ENCODE measurements at places on chromosomes 4 and X.

GRCh38 chr4:170428929-170429328 is 339.2 kb upstream of the AADAT start:
- no peak for DNase-seq

GRCh38 chr4:17068891-17069290 is 170.4 kb upstream of the LDB2 start:
- DNase-seq, result no peak

DNA sequence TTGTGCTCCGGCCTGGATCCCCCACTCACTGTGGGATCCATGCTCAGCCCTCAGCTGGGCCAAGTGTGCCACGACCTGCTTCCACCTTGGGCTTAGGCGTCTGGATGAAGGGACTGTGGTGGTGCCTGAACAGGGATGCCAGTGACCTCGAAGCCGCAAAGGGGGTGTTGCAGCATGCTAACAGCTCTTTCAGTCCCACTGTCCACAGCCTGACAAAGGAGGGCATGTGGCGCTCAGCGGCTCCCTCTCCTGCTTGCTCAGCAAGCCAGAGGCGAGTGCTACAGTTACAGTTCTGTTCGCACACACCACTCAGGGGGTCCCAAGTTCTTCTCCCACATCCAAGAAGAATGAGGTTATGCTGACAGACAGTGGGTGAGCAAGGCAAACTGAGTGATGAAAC is 5.2 kb upstream of the IGBP1 start:
- DNase-seq, result no peak

- no peak for DNase-seq
Measured at GRCh38 chr4:150828159-150828558, 186.9 kb downstream of the LRBA start.

- DNase-seq, result no peak
Measured at GRCh38 chrX:22541926-22542325, 269.2 kb downstream of the CBLL2 start.

GRCh38 chr4:101604976-101605375 is 185.6 kb upstream of the BANK1 start:
- no peak for DNase-seq

DNA sequence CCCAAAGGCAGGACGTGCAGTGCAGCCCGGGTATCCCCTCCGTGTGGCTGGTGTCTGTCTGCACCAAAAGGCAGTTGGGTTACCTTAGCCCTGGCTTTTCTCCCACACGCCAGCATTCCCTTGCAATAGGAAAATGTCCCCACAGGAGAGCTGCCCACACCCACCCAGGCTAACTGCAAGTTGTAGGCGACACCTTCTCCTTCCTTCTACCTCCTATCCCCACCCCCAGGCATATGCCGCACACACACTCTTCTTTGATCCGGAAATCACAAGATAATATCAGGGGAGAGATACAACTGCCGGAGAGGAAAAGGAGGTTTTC is 444 bp upstream of the APBB2 start:
- no peak for DNase-seq

DNA sequence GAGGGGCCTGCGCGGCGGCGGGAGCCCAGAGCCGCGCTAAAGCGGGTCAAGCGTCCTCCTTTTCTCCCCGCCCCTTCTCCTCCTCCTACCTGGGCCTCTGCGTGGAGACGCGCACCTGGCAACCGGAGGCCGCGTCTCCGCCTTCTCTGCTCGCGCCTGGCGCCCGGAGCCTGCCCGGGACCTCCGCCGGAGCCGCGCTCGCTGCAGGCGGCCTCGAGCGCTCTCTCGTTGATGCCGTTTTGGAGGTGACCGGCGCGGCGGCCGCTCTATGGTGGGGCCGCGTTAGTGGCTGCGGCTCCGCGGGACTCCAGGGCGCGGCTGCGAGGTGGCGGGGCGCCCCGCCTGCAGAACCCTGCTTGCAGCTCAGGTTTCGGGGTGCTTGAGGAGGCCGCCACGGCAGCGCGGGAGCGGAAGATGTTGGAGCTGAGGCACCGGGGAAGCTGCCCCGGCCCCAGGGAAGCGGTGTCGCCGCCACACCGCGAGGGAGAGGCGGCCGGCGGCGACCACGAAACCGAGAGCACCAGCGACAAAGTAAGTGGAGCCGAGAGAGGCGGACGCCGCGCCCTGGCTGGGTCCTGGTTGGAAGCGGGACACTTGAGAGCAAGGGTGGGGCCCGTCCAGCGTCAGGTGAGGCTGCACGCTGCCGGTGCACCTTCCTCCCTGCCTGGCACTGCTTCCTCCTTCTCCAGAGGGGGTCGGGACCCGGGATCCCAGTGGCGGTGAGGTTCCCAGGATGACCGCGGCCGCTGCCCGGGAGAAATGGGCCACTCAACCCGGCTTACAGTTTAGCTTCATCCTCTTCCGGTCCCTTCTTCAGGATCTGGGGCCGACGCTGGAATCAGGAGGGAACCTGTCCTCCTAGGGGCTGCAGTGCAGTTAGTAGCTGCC is at the start of gene CDS1:
Gene CDS1, plus strand, starts transcription at position 140 of the 888 bp plus-strand sequence. Its CDS starts 275 bp downstream, at position 415.
- DNase-seq, result no peak

GRCh38 chr4:16418814-16419213 is 192.5 kb upstream of the TAPT1 start:
- no peak for DNase-seq

DNA sequence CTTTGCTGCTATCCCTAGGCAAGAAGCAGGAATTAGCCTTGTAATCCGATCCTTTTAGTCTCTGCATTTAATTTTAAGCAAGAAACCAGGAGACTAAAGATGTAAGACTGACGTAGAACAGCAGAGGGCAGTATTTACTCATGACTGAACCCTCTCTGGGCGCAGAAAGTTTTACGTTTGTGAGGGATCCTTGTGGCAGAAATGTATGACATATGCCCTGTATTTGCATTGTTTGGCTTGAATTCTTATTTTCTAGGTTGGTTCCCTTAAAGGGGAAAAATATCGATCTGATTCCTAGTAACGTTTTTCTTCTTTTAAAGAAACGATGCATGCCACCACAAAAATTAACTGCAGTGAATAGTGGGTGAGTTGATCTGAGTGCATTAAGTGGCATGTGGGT is 1.3 kb upstream of the FAT4 start:
- no peak for DNase-seq

- no peak for DNase-seq
Measured at GRCh38 chrX:18461431-18461830, 36.0 kb downstream of the CDKL5 start.

DNA sequence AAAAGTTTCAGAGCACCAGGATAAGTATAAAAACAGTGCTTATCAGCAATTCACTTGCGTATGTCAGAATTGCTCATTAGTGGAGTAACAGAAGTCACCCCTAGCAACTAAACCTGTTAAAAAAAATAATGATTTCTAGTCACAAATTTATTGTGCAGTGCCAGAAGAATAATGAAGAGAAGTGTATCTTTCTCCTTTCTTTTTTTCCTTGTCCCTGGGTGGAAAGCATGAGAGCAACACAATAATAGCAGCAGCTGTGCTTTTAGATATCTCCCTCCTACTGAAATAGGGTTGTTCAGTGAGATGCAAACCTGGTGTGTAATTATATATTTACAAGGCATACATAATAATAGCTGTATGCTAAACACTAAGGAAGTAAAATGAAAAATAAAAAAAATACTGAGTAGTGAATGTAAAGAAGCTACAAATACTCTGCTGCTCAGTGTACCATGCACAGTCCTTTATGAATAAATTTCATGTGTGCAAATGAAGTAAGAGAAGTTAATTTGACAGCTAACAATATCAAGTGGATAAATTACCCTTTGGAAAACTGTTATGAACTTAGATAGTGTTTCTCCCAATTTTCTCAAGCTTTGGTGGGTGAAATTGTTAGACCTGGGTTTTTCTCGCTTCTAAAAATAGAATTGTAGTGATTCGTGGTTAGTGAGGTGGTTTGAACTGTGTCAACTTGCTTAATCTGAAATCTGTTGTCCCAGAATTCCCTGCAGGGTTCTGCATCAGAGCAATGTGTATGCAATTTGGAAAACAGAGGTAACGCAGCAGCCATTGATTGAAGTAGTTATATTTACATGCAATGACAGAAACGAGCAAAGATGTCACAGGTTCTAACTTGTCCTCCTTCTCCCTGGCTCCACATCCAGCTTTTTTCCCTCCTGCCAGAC is 125.7 kb upstream of the NDST3 start:
- no peak for DNase-seq

DNA sequence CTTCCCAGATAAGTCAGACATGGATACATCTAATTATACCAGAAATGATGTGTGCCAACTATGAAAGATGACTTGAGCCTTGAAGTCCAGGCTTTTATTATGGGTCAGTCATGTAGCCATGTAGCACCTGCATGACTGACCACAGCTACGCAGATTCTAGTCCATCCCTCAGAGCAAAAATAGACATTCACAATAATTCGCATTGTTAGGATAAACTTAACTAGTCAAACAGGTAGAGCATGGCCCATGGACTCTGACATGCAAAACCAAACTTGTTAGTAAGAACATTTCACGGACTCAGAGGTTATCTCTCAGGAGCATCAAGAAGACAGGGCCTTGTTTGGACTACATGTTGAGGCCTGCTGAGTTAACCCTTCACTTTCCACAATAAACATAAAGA is 132.6 kb downstream of the PWWP3B start:
- no peak for DNase-seq

DNA sequence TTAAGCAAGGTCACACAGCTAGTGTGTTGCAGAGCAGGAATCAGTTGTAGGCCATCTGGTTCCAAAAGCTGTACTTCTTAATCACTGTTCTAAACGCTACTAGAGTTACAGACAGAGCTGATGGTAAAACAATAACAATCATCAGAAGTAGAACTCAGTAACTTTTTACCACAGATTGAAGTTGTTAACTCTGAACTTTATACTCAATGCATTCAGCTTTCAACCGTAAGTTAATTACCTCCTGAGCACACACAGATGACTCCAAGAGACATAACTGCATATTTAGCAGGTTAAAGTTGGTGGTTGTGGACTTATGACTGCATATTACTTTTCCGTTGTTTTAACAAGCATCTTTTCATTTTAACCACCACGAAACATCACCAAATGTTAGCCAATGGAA is 127.3 kb downstream of the PRSS12 start:
- DNase-seq, result no peak

DNA sequence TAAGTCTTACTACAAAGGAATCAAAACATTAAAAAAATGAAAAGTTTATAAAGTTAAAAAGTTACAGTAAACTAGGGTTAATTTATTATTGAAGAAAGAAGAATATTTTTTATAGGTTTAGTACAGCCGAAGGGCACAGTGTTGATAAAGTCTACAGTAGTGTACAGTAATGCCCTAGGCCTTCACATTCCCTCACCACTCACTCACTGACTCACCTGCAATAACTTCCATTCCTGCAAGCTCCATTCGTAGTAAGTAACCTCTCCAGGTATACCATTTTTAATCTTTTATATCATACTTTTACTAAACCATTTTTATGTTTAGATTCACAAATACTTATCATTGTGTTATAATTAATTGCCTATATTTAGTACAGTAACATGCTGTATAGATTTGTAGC is 307.5 kb upstream of the FAM241A start:
- no peak for DNase-seq

DNA sequence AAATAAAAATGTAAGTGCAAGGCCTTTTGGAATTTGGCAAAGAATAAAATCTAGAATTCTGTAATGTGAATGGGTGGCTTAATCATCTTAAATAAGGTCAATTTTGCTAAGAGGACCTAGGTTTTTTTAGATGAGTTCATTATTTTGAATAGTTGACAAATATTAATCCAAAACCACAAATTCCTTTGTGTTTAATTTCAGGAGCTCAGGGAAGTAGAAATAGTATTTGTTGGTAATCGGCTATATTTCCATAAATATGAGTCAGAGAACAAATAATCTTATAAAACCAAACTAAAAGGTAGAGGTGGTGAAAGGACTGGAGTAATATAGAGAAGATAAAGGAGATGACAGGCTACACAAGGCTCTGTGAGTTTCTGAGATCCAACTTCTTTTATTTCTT is 190.4 kb upstream of the TLL1 start:
- no peak for DNase-seq

DNA sequence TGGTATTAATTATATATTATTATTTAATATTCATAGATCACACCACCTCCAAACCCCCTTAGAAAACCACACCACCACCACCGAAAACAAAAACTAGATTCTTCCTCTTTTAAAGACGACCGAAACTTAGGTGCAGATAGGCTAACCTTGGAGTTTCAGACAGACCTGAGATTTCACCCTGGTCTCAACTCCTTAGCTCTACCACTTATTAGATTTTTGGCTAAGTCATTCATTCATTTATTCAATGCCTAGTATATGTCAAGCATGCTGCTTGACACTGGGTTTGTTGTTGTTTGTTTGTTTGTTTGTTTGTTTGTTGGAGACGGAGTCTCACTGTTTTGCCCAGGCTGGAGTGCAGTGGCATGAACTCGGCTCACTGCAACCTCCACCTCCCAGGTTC is 9.5 kb upstream of the BMP2K start:
- DNase-seq, result no peak

GRCh38 chrX:25810202-25810601 is 327.9 kb upstream of the MAGEB18 start:
- DNase-seq, result no peak

DNA sequence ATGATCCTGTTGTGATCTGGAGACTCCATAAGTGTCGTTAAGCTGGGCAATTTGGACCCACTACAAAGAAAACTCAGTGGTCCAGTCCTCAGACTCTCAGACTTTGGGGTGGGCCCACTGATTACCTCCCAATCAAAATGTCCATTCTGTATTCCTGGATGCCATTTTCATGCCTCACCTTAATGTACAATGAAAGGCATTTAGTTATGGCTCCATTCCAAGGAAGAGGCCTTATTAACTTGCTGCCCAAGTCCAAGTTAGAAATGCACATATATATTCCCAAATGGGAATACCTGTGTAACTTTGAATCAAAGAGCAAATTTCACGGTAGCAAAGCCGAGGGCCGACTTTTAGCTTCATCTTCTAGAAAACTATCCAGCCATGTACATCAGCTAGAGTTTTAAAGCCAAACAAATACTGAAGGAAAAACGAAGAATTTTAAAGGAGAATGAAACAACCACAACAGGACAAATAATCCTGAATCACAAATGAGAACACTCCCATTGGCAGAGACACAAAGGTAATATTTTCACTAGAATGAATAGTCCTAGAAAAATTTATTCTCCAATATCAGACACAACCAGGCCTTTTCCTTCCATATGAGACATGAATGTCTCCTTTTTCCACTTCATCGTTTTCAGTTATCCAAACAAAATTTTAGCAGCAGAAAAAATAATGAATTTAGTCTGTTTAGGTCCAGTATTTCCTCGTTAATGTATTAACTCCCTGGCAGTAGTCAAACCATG is 63.7 kb upstream of the HHIP start:
- no peak for DNase-seq
